ENCODE measurements at places on chromosomes 2 and 18.

- DNase-seq, result no peak
Measured at GRCh38 chr2:133959066-133959465, 294.8 kb upstream of the MGAT5 start.

- no peak for DNase-seq
Measured at GRCh38 chr18:60247103-60247502, 125.5 kb downstream of the MC4R start.

- no peak for DNase-seq
Measured at GRCh38 chr18:66548747-66549146, 55.1 kb downstream of the CDH19 start.

GRCh38 chr2:97926946-97927345, 68.8 kb downstream of the TMEM131 start:
- DNase-seq, result no peak

- DNase-seq, result no peak
Measured at GRCh38 chr2:8000870-8001269, 681.0 kb upstream of the ID2 start.

DNA sequence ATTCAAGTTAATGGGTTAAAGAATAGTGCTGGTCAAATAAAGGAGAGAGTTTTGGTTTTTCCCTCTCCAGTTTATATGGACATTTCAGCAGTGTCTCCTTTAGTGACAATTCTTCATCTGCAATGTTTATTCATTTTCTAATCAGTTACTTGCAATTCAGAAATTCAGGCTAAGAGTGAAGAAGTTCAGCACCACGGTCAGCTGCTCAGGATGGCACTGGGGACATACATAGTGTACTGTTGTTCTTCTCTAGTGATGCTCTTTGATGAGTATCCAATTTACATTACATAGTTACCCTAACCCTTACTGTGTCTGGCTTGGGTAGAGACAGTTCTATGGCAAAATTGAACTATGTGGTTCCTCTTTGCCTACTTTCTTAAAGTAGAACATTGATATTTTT, 412.7 kb downstream of the CNTNAP5 start:
- DNase-seq, result no peak

- no peak for DNase-seq
Measured at GRCh38 chr2:230144355-230144754, 75.4 kb downstream of the SP110 start.

DNA sequence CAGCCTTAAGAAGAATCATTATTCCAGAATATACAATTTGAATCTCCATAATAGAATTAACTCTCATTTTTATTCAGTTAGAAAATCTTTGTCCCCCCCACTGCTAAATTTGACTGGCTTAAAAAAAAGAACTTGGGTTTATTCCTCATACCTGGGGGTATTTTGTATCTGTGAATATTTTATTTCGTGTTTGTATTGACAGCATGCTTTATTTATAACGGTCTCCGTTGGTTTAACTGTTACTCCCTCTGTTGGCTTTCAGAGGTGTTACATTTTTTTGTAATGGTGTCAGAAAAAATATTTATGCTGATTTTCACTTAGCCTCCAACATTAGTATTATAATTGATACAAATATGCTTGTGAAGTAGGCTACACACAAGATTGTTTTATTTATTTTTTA, 109.1 kb downstream of the HAUS1 start:
- no peak for DNase-seq

- no peak for DNase-seq
Measured at GRCh38 chr2:128139624-128140023, 48.6 kb downstream of the UGGT1 start.

GRCh38 chr18:10252494-10252893, 201.9 kb upstream of the APCDD1 start:
- DNase-seq, result no peak

GRCh38 chr18:49133112-49133511, 182.3 kb upstream of the SMAD7 start:
- no peak for DNase-seq

- DNase-seq, result no peak
Measured at GRCh38 chr18:47453038-47453437, 201.6 kb upstream of the SKOR2 start.

- no peak for DNase-seq
Measured at GRCh38 chr2:133253793-133254192, 314.5 kb downstream of the NCKAP5 start.

GRCh38 chr2:235168174-235168979, 216.6 kb downstream of the SH3BP4 start:
- no peak for DNase-seq

GRCh38 chr2:213551526-213551925, 267.3 kb downstream of the SPAG16 start:
- no peak for DNase-seq

DNA sequence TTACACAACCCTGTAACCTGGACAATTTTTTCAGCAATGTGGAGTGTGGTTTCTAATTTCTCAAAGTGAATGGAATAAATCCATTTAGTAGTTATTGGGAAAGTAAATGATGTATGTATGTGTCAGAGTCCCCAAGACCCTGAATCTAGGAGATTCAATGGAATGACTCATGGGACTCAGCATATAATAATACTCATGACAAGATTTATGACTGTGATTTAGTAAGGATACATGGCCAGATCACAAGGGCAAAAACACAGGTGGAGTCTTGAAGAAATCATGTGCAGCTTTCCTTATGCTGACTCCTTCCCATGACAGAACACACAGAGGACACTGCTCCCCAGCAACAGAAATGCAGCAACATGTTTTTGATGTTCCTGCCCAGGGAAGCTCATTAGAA, 1877.7 kb upstream of the LRRTM1 start:
- no peak for DNase-seq

- DNase-seq, result no peak
Measured at GRCh38 chr2:124001696-124002430, 23.2 kb upstream of the CNTNAP5 start.

DNA sequence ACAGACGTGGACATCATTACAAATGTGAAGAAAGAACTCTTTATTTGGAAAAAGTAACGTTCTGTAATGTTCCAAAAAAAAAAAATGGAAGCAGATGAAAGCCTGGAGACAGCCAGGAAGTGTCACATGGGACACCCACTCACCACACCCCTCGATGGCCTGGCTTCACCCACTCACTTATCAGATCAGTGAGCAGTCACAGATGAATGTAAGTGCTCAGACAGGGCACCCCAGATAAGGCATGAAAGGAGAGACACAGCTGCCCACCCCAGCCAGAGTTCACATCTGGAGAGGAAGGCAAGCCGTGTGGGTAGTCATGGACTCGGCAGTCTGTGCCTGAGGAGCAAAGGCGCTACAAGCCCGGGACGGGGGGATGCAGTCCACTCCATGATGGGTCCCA, 105.2 kb downstream of the SEPTIN10 start:
- DNase-seq, result no peak

- DNase-seq, result no peak
Measured at GRCh38 chr2:6474161-6475140, 391.3 kb downstream of the CMPK2 start.

DNA sequence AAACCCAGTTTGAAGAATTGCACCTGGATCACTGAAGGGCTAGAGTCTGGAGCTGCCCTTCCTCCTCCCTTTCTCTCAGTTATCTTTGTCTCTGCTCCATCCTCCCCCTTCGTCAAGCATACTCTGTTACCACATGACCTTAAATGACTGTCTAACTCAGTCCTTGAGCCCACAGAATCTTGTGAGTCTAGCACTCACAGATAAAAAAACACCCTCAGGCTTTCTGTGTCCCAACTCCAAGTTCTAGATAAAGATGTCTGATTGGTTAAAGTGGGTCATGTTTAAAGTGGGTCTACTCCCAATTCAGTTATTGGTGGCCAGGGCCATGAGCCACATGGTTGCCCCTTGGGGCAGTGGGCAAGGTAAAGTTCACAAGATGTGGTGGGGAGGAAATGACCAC, 53.5 kb upstream of the CYP1B1 start:
- no peak for DNase-seq

DNA sequence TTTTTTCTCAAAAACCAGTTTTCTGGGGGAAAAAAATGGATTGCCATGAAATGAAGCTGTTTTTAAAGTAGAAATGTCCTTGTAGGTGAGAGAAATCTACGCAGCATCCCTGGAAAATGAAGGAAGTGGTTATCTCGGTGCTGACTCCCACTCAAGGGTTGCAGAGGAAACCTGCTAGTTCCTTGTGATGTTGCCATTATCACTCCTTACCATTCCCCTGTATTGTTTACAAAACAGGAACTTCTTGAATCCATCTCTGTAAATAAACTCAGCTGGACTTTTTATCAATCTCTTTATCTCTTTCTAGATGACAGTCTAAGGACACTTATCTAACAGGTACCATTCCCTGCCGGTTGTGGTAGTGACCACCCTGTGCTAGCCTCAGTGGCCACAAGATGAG, 61.2 kb downstream of the FEZ2 start:
- no peak for DNase-seq

GRCh38 chr2:132911726-132912724, 242.0 kb upstream of the LYPD1 start:
- DNase-seq, result no peak

- no peak for DNase-seq
Measured at GRCh38 chr2:3442185-3442584, 62.7 kb downstream of the TRAPPC12 start.

GRCh38 chr2:28633746-28634145, 117.9 kb upstream of the PPP1CB start:
- DNase-seq, result peak; percentile 85

GRCh38 chr2:34162231-34162630, 563.1 kb upstream of the FAM98A start:
- DNase-seq, result no peak

DNA sequence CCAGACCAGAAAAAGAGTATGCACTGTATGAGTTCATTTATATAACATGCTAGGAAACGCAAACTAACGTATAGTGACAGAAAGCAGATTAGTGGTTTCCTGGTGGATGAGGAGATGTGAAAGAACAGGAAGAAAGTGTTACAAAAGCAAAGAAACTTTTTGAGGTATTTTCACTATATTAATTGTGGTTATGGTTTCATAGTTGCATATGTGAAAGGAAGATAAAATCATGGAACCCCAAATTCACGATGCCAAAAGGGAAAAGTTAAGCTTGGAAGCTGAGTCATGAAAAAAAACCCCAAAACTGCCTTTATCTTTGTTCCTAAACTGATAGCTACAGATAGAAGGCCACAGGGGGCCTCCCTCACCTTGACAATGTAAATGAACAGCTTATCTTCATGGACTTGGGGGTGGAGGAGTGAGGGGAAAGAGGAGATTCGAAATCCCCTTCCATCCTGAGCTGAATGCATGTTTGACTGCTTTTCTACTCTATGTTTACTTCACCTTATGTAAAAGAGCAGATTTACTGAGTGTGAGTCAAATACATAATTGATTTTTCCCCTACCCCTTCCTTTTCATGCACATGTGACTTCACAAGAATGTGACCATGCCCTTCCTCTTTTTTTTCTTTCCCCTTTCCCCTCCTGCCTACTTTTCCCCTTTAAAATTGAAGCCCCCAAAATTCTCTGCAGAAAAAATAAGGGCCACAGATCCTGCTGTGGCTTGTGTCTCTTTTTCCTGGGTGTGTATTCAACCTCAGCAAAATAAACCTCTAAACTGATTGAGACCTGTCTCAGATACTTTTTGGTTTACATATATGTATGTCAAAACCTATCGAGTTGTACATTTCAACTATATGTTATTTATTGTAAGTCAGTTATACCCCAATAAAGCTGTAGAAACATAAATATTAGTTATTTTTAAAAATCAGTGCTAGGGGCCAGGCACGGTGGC, 100.1 kb upstream of the TLK1 start:
- no peak for DNase-seq

DNA sequence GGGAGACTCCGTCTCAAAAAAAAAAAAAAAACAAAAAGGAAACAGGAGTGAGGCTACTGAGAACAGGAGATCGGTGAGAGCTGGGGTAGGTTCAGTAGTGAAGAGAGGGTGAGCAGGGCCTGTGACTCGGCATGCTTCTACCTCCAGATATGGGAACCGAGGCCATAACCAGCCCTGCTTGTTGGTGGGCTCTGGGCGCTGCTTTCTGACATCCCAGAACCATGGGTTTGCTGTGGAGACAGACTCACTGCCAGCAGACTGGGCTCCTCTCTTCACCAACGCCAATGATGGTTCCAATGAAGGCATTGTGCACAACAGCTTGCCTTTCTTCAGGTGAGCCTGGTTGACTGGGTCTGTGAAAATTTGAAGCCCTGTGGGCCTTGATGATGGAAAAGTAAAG, 6.2 kb downstream of the CAD start:
- no peak for DNase-seq

- DNase-seq, result no peak
Measured at GRCh38 chr2:25380023-25380422, 38.3 kb upstream of the DNMT3A start.

- DNase-seq, result no peak
Measured at GRCh38 chr18:2994603-2995432, 18.1 kb downstream of the LPIN2 start.

GRCh38 chr2:159053161-159054031, 85.0 kb downstream of the TANC1 start:
- peak; percentile 88 for DNase-seq

- DNase-seq, result no peak
Measured at GRCh38 chr2:97845133-97845532, 131.8 kb downstream of the ZAP70 start.

GRCh38 chr2:133333181-133333580, 235.1 kb downstream of the NCKAP5 start:
- no peak for DNase-seq

GRCh38 chr2:46555646-46556234, 76.4 kb downstream of the TMEM247 start:
- DNase-seq, result no peak

Measured in fibroblast of skin of scalp (primary cell).